ENCODE measurements at places on chromosomes 4 and X.

GRCh38 chr4:35824231-35824630 is 420.1 kb downstream of the ARAP2 start:
- DNase-seq, result no peak

DNA sequence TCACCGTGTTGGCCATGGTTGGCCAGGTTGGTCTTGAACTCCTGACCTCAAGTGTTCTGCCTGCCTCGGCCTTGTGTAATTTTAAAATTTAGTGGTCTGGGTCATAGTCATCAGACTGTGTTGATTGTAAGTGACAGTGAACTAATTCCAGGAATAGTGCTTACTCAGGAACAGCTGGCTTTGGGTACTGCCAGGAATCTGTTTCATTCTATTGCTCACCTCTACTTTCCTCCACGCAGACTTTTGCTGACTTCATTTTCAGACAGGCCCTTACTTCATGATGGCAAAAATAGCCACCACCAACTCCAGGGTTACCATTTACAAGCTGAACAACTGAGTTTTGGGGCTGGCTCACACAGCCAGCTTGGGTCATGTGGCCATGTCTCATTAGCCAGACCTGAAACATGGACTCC is 54.6 kb downstream of the FNIP2 start:
- no peak for DNase-seq

DNA sequence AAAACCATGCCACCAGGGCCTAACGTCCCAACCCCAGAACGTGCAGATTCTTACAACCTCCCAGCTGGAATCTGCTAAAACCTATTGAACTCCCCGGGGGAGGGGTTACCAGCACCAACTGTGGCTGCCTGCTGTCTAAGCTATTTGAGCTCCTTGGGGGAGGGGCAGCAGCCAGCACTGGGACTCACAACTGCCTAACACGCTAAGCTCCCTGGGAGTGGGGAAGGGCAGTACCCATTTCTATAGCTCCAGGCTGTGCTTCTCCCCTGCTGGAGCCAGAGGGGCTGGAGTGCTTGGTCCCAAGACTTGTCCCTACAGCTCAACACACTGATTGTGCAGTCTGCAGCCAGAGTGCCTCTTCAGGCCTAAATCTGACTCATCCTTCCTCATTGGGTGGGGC is 459.8 kb upstream of the FGF16 start:
- no peak for DNase-seq

- no peak for DNase-seq
These were observed 12.1 kb downstream of the PPP2R3B start for GRCh38 chrX:374596-374995.

All from smooth muscle cell of the brain vasculature (primary cell).